Suppressor macrophage (primary cell): ENCODE measurements at places on chromosomes 5 and 9.

- DNase-seq, result peak; percentile 92
Measured at GRCh38 chr9:130042885-130043653, at the start of gene FNBP1. Gene FNBP1, minus strand, starts transcription at chr9:130043189. Its CDS starts 214 bp downstream, at chr9:130042975.

DNA sequence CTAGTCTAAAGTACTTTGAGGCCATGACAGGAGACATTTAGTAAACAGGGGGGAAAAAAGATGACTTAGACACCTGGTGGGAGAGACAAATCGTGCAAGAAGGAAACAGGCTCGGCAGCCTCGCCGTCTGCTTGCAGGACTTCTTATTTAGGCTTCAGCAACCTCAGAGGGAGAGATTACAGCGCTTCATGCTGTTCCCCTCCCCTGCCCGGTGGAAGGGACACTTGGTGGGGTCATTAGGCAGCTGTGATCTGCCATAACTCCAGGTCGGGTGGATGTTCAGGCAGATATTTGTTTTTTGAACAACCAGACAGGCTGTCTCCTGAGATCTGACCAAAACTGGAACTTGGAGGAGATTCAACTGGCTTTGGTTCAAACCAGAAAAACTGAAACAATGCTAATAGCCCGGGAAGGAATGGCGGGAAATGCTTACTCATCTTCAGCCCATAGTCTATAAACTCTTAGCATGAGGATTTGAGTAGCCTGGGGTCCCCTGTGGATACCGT lies 38.1 kb upstream of the CD180 start:
- peak; percentile 52 for DNase-seq

- no peak for DNase-seq
Measured at GRCh38 chr9:128729302-128729701, 5.4 kb upstream of the ZDHHC12 start.

- no peak for DNase-seq
Measured at GRCh38 chr5:125722550-125722949, 700.7 kb upstream of the GRAMD2B start.

GRCh38 chr5:60395712-60396329 lies 304.1 kb downstream of the DEPDC1B start:
- no peak for DNase-seq

DNA sequence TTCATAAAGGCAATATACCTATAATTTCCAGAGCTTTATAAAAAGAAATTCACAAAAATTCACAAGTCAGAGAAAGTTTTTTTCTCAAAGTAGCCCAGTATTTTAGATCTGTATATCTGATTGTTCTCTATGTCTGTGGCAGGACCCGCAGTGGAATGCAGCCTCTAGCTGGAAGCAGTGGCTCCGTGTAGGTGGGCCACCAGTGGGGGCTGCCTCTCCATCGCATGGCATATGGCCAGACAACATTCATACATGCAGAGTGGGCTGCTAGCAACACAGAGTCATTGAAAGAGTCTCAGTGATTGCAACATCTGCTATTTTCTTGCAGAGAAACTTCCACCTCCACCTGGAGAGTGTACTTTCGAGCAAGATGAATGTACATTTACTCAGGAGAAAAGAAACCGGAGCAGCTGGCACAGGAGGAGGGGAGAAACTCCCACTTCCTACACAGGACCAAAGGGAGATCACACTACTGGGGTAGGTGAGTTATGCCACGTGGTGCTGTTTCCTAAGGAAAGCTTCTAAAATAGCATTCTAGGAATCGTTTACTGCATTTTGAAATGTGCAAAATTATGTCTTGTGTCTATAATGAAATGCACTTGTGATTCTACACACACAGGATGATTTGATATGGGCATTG lies 88.5 kb upstream of the SMC5 start:
- DNase-seq, result no peak

DNA sequence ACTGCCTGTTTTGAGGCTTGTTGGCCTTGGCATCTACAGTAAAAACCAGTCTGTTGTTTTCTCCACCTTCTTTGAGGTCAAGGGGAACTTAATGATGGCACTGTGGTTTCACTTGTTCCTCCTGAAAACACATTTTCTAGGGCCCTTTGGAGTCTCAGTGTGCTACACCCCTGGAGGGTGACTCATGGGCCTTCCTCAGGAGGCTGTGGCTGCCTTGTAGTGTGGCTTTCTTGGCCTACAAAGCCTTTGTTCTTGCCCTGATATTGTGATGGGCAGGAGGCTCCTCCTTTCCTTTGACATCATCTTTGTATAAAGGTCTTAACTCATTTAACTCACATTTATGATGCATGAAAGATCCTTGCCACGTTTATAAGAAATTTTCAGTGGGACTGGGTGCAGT lies 56.3 kb upstream of the GPBP1 start:
- DNase-seq, result peak; percentile 16

DNA sequence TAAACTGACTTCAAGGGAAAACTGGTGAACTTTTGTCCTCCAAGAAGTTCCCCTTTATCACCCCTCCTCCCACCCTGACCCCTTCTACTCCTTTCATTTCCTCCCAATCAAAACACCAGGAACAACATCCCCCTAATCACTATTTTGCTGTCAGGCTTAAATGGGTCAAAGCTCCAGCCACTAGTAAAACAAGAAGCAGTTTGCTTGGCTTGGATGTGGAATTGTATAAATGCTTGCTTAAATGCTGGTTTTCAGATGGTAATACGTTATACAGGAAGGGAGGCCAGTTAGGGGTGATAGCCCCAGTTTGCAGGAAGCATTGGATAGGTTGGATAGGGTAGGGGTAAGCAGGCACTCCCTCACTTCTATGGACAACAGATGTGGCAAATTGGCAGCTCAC lies 473.6 kb downstream of the AGTPBP1 start:
- DNase-seq, result no peak
